ENCODE measurements at places on chromosomes 13 and 19.
A peak's percentile ranks its signal among the peaks of the same experiment; 100 is the strongest.

DNA sequence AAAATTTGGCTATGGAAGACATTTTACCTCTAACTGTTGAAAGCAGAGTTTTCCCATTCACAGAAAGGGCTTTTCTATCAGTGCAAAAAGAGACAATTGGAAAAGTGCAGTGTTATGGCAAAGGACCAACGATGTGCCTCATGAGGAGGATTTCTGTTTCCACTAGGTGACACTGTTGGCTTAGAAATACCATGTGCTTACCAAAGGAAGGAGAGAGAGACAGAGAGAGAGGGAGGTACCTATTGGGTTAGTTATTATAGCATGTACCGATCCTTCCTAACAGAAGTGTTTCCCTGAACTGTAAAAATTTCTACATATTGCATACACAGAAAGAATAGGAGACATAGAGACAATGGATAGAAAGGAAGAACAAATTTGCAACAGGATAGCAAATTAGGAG, 23.9 kb upstream of the PSG4 start:
- no peak for DNase-seq
- no peaks in the 10 kb centered on the region for H3K36me3 ChIP-seq
- H3K4me1 ChIP-seq, result no peaks in the 10 kb centered on the region
- H3K4me3 ChIP-seq, result no peak overlapping the region
- no peaks in the 10 kb centered on the region for H3K27me3 ChIP-seq
- no peak overlapping the region for H3K27ac ChIP-seq

- DNase-seq, result no peak
Observed at GRCh38 chr13:50730496-50731351, 112.8 kb downstream of the DLEU7 start.

- DNase-seq, result no peak
- no peaks in the 10 kb centered on the region for H3K4me1 ChIP-seq
- no peak overlapping the region for H3K4me3 ChIP-seq
- H3K27ac ChIP-seq, result no peak overlapping the region
Observed at GRCh38 chr13:25945596-25945995, 106.2 kb downstream of the SHISA2 start.

DNA sequence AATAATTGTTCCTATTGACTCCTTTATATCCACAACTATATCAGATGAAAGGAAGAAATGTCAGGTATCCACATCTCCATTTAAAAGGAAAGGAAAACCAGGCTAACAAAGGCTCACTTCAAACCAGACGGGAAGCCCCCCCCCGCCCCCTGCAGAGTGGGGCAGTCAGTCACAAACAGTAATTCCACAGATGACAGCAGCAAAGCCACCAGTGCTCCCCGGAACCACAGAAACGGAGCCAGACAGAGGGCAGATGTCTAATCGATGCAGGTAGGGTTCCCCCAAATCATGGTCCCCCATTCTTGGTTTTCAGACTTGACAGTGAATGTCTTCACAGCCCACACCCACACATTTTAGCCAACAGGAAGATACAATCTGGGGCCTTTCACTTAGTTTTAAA, 100.8 kb downstream of the STK24 start:
- peaks cover 12% of the 10 kb centered on the region for H3K36me3 ChIP-seq
- H3K27ac ChIP-seq, result no peak overlapping the region
- H3K4me3 ChIP-seq, result no peak overlapping the region
- no peak for DNase-seq
- no peaks in the 10 kb centered on the region for H3K27me3 ChIP-seq

GRCh38 chr19:45863840-45864628, at the start of gene FOXA3:
Gene FOXA3, plus strand, starts transcription at chr19:45864326. Its CDS starts 131 bp downstream, at chr19:45864457.
- H3K4me3 ChIP-seq, result peak within 1 kb of the TSS; percentile 85
- no peak within 1 kb of the TSS for H3K27ac ChIP-seq
- DNase-seq, result no peak
- peaks cover 9% of the 10 kb centered on the region for H3K27me3 ChIP-seq
- peaks cover 5% of the 10 kb centered on the region for H3K36me3 ChIP-seq

- H3K27ac ChIP-seq, result no peak overlapping the region
- no peak for DNase-seq
- H3K4me1 ChIP-seq, result no peaks in the 10 kb centered on the region
- H3K36me3 ChIP-seq, result no peaks in the 10 kb centered on the region
- H3K4me3 ChIP-seq, result peak overlapping the region; percentile 55
Observed at GRCh38 chr19:35959040-35959967, 23.1 kb downstream of the LRFN3 start.

DNA sequence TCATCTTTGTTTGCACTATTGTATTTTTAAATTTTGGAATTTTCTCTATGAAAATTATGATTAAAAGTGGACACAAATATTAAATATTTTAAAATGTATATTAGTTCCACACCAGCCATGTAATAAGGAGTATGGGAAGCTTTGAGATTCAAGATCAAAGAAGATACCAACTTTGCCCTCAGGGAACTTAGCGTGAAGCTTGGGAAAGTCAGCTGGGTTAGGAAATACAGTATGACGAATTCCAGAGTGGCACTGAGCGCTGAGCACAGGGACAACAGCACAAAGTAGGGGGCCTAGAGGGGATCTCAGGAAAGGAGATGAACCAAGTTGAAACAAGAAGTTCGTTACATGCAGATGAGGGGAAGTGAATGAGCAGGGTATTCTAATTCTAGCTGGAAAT, 76.9 kb upstream of the SHISA2 start:
- no peaks in the 10 kb centered on the region for H3K36me3 ChIP-seq
- DNase-seq, result no peak
- H3K4me1 ChIP-seq, result no peaks in the 10 kb centered on the region
- H3K27me3 ChIP-seq, result no peaks in the 10 kb centered on the region
- H3K27ac ChIP-seq, result no peak overlapping the region

DNA sequence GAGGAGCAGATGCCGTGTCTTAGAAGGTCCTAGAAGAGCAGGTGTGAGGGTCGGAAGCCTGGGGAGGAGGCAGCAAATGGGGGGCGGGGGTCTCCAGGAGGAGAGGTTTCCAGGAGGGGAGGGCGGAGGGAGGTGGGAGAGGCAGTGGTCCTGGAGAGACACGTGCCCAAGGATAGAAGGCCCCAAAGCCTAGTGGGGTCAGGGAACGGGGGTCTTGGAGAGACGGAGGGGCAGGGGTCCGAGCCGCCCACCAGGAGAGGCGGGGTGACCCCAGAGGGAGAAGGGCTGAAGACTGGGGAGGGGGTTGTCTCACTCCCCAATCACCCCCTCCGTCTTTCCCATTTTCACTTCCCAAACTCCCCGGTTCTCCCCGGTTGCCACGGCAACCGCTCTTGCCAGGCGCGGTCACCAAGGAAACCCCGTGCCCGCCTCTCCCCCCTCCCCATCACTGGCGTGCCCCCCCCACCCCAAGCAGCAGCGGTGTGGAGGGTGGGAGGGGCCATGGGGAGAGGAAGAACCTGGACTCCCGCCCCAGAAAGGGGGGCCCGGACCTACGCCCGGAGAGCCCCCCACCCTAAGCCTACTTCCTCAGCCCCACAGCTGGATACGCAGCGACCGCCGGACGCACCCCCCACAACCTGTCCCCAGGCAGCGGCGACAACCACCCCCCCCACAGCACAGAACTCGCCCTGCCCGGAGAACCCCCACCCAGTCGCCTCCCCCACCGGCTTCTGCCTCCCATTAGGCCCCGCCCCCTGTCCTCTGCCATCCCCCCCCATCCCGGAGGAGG, 988 bp downstream of the LRRC4B start:
- no peaks in the 10 kb centered on the region for H3K27me3 ChIP-seq
- H3K4me1 ChIP-seq, result no peaks in the 10 kb centered on the region
- H3K4me3 ChIP-seq, result no peak overlapping the region
- H3K27ac ChIP-seq, result no peak overlapping the region
- no peak for DNase-seq

DNA sequence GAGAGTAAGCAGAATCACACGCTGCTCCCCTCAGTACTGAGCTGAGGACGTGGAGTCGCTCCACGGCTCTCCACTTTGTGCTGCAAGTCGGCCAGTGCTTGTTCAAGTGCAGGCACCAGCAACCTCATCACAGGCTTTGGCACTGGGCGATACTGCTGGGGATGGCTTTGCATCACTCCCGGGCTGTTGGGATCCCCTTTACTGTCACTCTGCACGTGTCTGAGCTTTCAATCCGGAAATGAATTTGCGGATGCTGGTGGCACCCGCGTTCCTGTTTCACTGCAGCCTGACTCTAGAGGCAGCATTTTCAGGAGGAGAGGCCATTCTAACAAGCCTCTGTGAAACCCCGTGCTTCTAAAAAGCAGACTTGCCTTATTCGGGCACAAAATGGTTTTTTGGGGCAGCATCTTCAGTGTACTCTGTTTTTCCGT, 19.1 kb downstream of the SMARCA4 start:
- H3K36me3 ChIP-seq, result peaks cover 10% of the 10 kb centered on the region
- H3K4me3 ChIP-seq, result peak overlapping the region; percentile 60
- no peak for DNase-seq
- H3K27ac ChIP-seq, result peak overlapping the region; percentile 71

DNA sequence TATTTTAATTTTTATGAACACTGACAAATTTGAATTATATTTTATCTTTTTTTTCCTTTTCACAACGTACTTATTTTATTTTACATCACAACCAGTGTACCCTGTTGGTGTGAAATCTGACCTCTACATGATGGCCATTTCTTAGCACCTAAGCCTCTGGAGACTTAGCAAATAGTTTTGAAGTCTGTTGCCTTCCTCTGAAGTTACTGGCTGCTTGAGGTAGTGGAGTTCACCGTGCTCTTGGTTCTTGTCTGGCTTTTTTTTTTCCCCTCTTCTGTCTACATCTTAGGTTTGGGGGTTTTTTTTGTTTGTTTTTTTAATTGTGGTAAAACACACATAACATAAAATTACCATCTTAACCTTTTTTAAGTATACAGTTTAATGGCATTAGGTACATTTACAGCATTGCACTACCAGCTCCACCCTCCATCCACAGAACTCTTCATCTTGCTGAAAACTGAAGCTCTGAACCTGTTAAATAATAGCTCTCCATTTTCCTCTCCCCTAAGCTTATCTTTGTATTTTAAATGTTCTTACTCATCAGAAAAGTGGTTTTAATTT, 94.1 kb upstream of the MLNR start:
- no peaks in the 10 kb centered on the region for H3K4me1 ChIP-seq
- H3K27me3 ChIP-seq, result no peaks in the 10 kb centered on the region
- H3K36me3 ChIP-seq, result peaks cover 3% of the 10 kb centered on the region
- no peak overlapping the region for H3K27ac ChIP-seq
- DNase-seq, result no peak
- H3K4me3 ChIP-seq, result no peak overlapping the region

DNA sequence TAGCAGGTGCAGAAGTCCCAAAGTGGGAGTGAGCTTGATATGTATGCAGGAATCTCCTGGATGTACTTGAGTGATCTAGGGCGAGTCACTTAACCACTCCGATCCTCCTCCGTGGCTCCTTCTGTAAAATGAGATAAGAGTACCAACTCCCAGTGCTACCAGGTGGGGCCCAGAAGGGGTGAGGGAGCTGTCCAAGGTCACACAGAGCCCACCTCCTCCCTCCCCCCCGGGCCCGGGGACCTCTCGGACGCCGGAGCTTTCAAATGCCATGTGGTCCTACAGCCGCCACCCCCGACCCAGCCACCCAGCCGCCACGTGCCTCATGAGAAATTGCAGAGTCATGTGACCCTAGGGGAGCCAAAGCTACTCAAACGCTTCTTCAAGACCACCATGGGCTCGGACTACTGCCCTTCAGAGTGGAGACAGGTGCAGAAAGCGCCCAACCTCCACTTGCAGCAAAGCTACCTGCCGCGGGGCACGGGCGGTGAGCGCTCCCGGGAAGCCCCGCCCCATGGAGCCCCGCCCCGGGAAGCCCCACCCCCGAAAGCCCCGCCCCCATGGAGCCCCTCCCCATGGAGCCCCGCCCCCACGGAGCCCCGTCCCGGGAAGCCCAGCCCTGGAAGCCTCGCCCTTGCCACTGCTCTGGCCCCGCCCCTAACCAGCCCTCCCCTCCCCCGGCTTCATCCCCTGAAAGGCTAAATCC, 10.1 kb upstream of the ZNF358 start:
- H3K4me3 ChIP-seq, result peak overlapping the region; percentile 33
- no peaks in the 10 kb centered on the region for H3K27me3 ChIP-seq
- DNase-seq, result no peak
- peaks cover 4% of the 10 kb centered on the region for H3K4me1 ChIP-seq
- no peak overlapping the region for H3K27ac ChIP-seq
- no peaks in the 10 kb centered on the region for H3K36me3 ChIP-seq

DNA sequence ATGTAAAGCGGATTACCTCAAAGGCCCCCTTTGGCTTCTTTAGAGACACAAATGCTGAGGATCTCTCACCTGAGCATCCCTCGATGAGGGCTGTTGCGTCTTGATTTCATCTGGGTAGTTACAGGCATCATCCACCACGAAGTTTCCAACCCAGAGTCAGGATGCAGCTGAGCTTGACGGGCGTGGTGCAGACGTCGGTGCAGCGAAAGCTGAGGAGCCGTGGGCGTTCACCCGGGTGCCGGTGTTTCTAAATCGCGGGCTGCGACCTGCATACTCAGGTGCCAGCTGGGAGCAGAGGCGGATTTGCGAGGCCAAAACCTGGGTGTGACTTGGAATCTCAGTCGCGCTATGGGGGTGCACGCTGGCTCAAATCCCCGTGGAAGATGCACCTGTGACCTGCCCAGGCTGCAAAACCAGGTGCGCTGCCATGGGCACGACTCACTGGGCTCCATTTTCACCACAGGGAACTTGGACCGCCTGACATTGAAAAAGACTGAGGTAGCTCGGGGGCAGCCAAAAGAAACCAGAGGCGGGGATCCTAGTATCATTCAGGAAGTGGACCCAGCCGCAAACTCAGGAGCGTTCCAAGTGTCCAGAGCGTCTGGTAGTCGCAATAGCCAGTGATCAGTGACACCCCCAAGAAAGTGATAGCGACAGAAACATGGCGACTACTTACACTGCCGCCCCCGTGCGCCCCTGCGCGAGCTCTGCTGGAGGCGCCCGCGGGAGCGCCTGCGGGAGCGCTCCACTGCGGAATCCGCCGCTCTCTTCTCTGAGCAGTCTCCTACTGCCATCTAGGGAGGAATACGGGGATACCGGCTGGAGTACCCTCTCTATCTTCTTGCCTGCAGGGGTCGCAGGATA, 36.4 kb upstream of the IGFL4 start:
- H3K4me1 ChIP-seq, result peaks cover 9% of the 10 kb centered on the region
- DNase-seq, result no peak
- no peaks in the 10 kb centered on the region for H3K36me3 ChIP-seq
- H3K4me3 ChIP-seq, result peak overlapping the region; percentile 25
- peaks cover 11% of the 10 kb centered on the region for H3K27me3 ChIP-seq

- no peaks in the 10 kb centered on the region for H3K4me1 ChIP-seq
- H3K4me3 ChIP-seq, result no peak overlapping the region
- DNase-seq, result no peak
- peaks cover 8% of the 10 kb centered on the region for H3K27me3 ChIP-seq
- no peaks in the 10 kb centered on the region for H3K36me3 ChIP-seq
- no peak overlapping the region for H3K27ac ChIP-seq
Observed at GRCh38 chr19:3270902-3271301, 46.4 kb downstream of the CELF5 start.

GRCh38 chr13:87674247-87674738, 3.1 kb downstream of the SLITRK5 start:
- peaks cover 4% of the 10 kb centered on the region for H3K27me3 ChIP-seq
- peaks cover 3% of the 10 kb centered on the region for H3K4me1 ChIP-seq
- H3K36me3 ChIP-seq, result no peaks in the 10 kb centered on the region
- no peak for DNase-seq
- H3K27ac ChIP-seq, result no peak overlapping the region
